ENCODE measurements at places on chromosomes 12 and 14. TPM values are rescaled to one million over a fixed set of nuclear protein-coding genes. Genes with fewer than 3 reads are reported as not detected.

The HHIPL1 gene
- polyA plus RNA-seq, result not detected

The NTS gene
- polyA plus RNA-seq, result not detected

The CLEC6A gene
- not detected for polyA plus RNA-seq

The IQSEC3 gene
- not detected for polyA plus RNA-seq

The KRT78 gene
- not detected for polyA plus RNA-seq

The KLHL33 gene
- not detected for polyA plus RNA-seq

The PRICKLE1 gene
- polyA plus RNA-seq, result 0.08 TPM

GRCh38 chr14:100836941-100837804 is 11.3 kb downstream of the MEG3 start:
- no peaks in the 10 kb centered on the region for H3K36me3 ChIP-seq
- no peak overlapping the region for H3K4me3 ChIP-seq
- H3K4me1 ChIP-seq, result no peaks in the 10 kb centered on the region

DNA sequence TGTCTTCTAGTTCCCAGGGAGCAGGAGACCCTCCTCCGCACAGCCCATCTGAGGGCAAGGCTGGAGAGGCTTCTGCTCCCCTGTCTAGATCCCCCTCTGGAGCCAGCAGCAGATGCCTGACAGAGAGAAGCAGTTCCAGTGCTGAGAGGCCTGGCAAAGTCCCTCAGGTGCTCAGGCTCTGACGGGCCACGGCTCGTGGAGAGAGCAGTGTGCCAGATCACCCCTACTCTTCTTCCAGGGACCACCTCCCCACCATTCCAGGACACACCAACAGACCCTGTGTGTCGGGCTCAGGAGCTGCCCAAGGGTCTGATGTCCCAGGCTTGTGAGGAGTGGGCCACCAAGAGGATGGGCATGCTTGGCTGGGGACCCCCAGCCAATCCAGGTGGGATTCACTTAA is 22.5 kb upstream of the C14orf180 start:
- no peak overlapping the region for H3K4me3 ChIP-seq
- no peaks in the 10 kb centered on the region for H3K4me1 ChIP-seq
- no peak for DNase-seq
- no peaks in the 10 kb centered on the region for H3K27me3 ChIP-seq

DNA sequence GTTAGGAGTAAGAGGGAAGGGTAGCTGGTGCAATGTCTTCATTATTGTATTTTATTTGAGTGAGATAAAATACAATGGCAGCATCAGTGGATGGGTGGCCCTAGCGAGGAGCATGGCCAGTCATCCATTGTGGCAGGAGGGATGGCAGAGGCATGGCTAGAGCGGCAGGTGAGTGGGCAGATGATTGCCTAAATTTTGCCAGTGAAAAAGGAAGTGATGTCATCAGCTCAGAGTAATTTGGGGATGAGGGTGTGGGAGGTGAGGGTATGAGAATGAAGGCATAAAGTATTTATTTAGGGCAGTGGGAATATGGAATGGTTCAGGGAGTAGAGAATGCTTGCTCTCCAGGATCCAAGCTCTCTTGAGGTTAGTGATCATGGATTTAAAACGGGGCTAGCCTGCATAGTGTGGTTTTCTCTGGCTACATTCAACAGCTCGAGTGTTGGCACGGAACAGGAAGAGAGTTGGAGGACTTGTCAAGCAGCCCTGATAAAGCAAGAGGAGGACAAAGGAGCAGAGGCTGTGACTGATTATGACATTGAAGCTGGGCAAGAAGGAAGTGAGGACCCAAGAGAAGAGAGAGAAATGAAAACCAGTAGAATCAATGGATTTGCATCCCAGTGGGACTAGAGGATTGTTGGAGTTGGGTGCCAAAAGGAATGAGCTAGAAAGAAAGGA is 18.7 kb upstream of the SERPINA6 start:
- DNase-seq, result no peak
- H3K27me3 ChIP-seq, result peaks cover 3% of the 10 kb centered on the region
- no peak overlapping the region for H3K27ac ChIP-seq
- H3K4me3 ChIP-seq, result no peak overlapping the region
- no peaks in the 10 kb centered on the region for H3K4me1 ChIP-seq

DNA sequence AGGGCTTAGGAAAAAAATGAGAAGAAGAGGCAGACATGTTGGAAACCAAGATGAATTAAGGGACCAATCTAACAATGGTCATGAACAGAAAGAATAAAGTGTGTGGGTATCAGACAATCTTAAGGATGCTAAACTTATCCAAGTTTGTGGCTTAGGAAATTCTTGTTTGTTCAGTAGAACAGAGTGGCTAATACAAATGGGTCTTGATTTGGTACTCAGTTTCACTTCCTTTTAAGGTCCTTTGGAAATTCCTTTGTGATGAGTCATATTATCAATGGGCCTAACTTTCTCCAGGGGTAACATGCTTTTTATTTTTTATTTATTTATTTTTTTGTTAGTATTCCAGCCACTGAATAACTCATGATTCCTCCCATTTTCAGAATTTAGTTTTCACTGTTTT is 1154.7 kb upstream of the FLRT2 start:
- DNase-seq, result no peak
- H3K4me1 ChIP-seq, result no peaks in the 10 kb centered on the region
- no peaks in the 10 kb centered on the region for H3K36me3 ChIP-seq

DNA sequence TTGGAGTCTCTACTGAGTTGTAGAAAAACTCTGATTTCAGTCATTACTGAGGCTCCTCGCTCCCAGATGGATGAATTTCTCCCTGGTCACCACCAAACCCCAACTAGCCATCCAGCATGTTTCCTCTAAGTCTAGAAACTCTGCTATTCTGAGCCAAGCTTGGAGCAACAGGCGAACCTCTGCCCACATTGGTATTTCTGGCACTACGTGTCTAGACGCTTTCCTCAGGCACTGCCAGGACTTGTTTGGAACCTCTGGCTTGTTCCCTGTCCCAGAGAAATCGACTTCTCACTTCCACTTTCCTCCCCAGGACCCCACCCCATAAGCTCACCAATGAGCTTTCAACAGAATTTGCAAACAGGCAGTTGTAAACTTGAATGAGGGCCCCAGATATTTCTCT is 27.6 kb downstream of the WSCD2 start:
- no peaks in the 10 kb centered on the region for H3K36me3 ChIP-seq
- no peak for DNase-seq
- H3K27ac ChIP-seq, result no peak overlapping the region
- peaks cover 6% of the 10 kb centered on the region for H3K27me3 ChIP-seq

DNA sequence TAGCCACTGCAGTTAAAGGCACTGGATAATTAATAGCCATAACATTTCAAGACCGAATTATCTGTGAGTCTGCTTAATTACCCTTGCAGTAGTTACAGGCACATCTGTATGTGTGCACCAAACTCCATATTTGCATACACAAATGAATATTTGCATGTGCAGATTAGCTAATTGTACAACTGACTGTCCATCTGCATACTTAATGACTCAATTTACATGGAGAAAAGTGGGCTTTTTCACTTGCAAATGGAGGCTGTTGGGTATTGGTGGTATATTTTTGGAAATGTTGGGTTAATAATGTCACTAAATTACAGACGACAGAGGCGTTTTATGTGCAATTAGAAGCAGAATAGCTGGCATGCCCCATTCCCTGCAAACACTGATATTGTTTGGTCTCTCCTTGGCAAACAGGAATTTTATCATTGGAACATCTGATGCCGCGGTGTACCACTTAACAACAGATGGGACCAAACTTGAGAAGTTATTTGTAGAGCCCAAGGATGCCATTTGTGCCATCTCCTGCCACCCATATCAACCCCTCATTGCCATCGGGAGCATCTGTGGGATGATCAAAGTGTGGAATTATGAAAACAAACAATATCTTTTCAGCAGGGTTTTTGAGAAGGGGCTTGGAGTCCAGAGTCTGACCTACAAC is 39.6 kb downstream of the CFAP251 start:
- no peak overlapping the region for H3K27ac ChIP-seq
- DNase-seq, result no peak
- no peaks in the 10 kb centered on the region for H3K36me3 ChIP-seq
- H3K4me1 ChIP-seq, result no peaks in the 10 kb centered on the region
- H3K27me3 ChIP-seq, result peaks cover 5% of the 10 kb centered on the region
- no peak overlapping the region for H3K4me3 ChIP-seq

DNA sequence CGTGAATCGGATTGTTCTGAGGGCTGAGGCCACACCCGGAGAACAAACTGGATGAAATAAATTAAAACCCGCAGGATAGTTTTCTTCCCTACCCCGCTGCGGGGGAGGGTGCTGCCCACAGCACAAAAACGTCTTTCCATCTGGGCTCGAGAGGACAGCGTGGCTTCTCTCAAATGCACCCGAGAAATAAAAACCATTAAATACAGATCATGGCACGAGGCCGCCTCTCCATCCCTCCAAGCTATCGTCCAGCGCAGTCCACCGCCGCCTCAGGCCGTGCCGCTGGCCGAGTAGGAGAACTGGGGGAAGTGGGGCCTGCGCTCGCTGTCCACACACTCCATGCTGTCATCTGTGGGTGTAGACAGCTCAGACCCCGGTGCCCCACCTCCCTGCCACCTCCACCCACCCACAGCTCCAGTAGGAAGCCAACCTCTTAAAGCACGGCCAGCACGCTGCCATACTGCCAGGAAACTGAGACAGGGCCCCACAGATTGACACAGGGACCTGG is 17.2 kb downstream of the SIVA1 start:
- no peak overlapping the region for H3K27ac ChIP-seq
- peaks cover 1% of the 10 kb centered on the region for H3K4me1 ChIP-seq
- DNase-seq, result no peak
- peaks cover 9% of the 10 kb centered on the region for H3K36me3 ChIP-seq
- H3K27me3 ChIP-seq, result no peaks in the 10 kb centered on the region

GRCh38 chr14:69850086-69850735 is 29.0 kb upstream of the SMOC1 start:
- no peak overlapping the region for H3K27ac ChIP-seq
- DNase-seq, result no peak
- H3K4me1 ChIP-seq, result peaks cover 4% of the 10 kb centered on the region
- no peaks in the 10 kb centered on the region for H3K36me3 ChIP-seq
- H3K4me3 ChIP-seq, result no peak overlapping the region
- no peaks in the 10 kb centered on the region for H3K27me3 ChIP-seq

DNA sequence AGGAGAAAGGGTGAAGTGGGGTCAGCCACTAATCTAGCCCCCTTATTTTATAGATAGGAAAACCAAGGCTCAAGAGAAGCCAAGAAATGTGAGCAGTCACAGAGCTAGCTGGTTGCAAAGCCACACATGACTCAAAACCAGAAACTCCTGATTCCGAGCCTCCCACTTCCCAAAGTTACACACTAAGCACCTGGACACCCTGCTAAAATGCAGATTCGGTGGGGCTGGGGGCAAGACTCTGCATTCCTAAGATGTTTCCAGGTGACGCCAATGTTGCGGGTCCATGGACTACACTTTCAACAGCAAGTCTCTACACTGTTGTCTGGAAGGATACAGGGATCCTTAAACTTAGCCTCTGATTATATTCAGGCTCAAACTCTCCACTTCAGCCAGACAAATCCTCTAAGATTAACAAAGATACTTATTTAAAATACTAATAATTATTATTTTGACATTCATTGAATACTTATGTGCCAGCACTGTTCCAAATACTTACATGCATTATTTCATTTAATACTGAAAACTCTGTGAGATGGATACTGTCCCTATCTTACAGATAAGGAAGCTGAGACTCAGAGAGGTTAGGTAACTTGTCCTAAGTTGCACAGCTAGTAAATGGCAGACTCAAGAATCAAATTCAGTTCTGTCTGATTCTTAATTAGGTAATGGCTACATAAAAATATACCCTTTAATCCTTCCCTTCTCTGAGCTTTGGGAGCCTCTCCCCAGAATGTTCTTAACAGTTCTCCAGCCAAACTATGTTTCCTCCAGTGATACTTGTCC is 81.4 kb downstream of the CRACR2A start:
- no peak overlapping the region for H3K4me3 ChIP-seq
- no peak overlapping the region for H3K27ac ChIP-seq
- H3K27me3 ChIP-seq, result no peaks in the 10 kb centered on the region
- peaks cover 10% of the 10 kb centered on the region for H3K4me1 ChIP-seq

- no peak for DNase-seq
- H3K36me3 ChIP-seq, result no peaks in the 10 kb centered on the region
- H3K4me3 ChIP-seq, result no peak overlapping the region
- peaks cover 23% of the 10 kb centered on the region for H3K4me1 ChIP-seq
- H3K27ac ChIP-seq, result no peak overlapping the region
These were observed 13.9 kb downstream of the PELI2 start for GRCh38 chr14:56131865-56132833.

- no peaks in the 10 kb centered on the region for H3K4me1 ChIP-seq
- no peak overlapping the region for H3K4me3 ChIP-seq
- no peak for DNase-seq
- H3K27me3 ChIP-seq, result no peaks in the 10 kb centered on the region
- H3K36me3 ChIP-seq, result peaks cover 39% of the 10 kb centered on the region
These were observed 65.4 kb upstream of the SAV1 start for GRCh38 chr14:50733494-50733893.

- no peak overlapping the region for H3K4me3 ChIP-seq
- H3K27ac ChIP-seq, result peak overlapping the region; percentile 22
- peaks cover 45% of the 10 kb centered on the region for H3K4me1 ChIP-seq
- H3K36me3 ChIP-seq, result peaks cover 6% of the 10 kb centered on the region
These were observed 46.0 kb upstream of the OR5AU1 start for GRCh38 chr14:21201732-21202462.

- peaks cover 37% of the 10 kb centered on the region for H3K4me1 ChIP-seq
- H3K27me3 ChIP-seq, result no peaks in the 10 kb centered on the region
- no peaks in the 10 kb centered on the region for H3K36me3 ChIP-seq
- H3K4me3 ChIP-seq, result no peak overlapping the region
These were observed 13.4 kb downstream of the SERPINA6 start for GRCh38 chr14:94309721-94310120.

- H3K27me3 ChIP-seq, result peaks cover 1% of the 10 kb centered on the region
- no peaks in the 10 kb centered on the region for H3K36me3 ChIP-seq
- DNase-seq, result no peak
These were observed 111.0 kb downstream of the MSRB3 start for GRCh38 chr12:65389436-65389835.

DNA sequence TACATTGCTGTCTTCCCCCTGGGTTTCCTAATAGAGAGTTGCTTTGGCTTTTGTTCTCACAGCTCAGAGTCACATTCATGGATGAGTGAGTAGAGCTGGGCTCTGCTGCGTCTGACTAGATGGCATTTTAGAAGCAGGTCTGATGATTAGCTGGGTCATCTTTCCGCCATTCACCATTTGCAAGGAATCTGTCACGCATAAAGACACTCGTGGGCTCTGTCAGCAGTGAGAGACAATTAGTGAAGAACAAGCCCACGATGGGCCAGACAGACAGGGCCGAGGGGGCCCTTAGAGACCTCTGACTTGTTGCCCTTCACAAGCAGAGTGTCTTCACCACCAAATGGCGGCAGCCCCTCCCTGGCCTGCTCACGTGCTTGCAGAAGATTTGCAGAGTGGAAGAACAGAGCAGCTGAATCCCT is 175.0 kb downstream of the CRADD start:
- no peak overlapping the region for H3K4me3 ChIP-seq
- peaks cover 2% of the 10 kb centered on the region for H3K27me3 ChIP-seq
- H3K27ac ChIP-seq, result no peak overlapping the region
- DNase-seq, result no peak
- H3K4me1 ChIP-seq, result peaks cover 74% of the 10 kb centered on the region
- peaks cover 4% of the 10 kb centered on the region for H3K36me3 ChIP-seq
